Activated CD4-positive, alpha-beta memory T cell treated with anti-CD3 and anti-CD28 coated beads for 36 hours (primary cell): ENCODE measurements at places on chromosomes 6 and 20. TPM values are rescaled to one million over a fixed set of nuclear protein-coding genes. Genes with fewer than 3 reads are reported as not detected.

EGFL8 gene
- total RNA-seq, result 6.5 TPM

GRCh38 chr6:109028439-109028838 lies 66.2 kb downstream of the SESN1 start:
- no peaks in the 10 kb centered on the region for H3K27me3 ChIP-seq
- H3K4me3 ChIP-seq, result no peak overlapping the region
- DNase-seq, result no peak
- H3K36me3 ChIP-seq, result peaks cover 3% of the 10 kb centered on the region

GRCh38 chr6:3911614-3912336 lies 62.6 kb downstream of the FAM50B start:
- H3K4me1 ChIP-seq, result peaks cover 26% of the 10 kb centered on the region
- H3K36me3 ChIP-seq, result no peaks in the 10 kb centered on the region
- no peak for DNase-seq
- no peak overlapping the region for H3K4me3 ChIP-seq

DNA sequence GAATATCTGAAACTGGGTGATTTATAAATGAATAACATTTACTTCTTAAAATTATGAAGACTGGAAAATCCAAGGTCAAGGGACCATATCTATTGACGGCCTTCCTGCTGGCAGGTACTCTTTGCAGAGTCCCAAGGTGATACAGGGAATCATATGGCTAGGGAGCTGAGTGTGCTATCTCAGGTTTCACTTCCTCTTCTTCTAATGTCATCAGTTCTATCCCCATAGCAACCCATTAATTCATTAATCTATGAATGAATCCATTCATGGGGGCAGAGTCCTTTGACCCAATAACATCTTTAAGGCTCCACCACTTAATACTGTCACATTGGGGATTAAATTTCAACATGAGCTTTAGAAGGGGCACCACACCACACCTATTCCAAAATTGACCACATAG lies 772.0 kb downstream of the HACE1 start:
- DNase-seq, result no peak
- H3K27ac ChIP-seq, result no peak overlapping the region
- no peak overlapping the region for H3K4me3 ChIP-seq
- no peaks in the 10 kb centered on the region for H3K36me3 ChIP-seq
